ENCODE measurements at places on chromosomes 6 and 20.

GRCh38 chr20:32789896-32790750 is 27.9 kb downstream of the DNMT3B start:
- peak; percentile 68 for DNase-seq

DNA sequence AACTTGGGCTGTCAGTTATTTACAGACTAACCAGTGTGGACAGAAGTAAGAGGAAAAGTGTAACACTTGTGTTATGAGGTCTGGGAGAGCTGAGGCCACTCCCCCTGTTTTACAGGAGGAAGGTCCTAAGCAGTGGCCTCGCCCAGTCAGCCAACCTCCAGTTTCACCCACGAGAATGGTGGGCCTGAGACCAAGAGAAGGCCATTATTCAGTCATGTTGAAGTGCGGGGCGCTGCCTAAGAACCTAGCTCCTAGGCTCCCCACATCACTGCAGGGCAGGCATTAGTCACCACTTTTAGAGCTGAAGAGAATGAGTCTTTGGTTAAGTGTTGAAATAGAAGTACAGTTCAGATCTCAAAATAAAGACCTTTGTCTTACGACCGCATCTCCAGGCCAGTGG is 27.9 kb downstream of the CDYL start:
- DNase-seq, result no peak

- DNase-seq, result peak; percentile 59
These were observed 122.6 kb downstream of the GPX5 start for GRCh38 chr6:28648035-28648877.

DNA sequence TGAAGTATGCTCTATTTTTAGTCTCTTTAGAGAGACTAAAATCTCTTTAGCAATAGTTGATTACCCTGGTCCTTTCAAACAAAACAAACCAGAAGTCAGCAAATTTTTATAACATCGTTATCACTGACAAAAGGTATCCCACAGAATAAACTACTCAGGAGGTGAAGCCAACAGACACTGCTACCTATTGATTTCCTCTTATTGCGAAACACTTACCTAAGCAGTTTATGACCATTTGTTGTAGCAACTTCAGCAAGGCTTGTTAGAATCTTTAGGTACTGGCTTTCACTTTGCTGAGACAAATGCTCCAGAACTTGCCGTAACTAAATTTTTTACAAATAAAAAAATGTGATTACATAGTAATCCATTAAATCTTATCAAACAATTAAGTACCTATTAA is 64.4 kb downstream of the HACE1 start:
- no peak for DNase-seq

DNA sequence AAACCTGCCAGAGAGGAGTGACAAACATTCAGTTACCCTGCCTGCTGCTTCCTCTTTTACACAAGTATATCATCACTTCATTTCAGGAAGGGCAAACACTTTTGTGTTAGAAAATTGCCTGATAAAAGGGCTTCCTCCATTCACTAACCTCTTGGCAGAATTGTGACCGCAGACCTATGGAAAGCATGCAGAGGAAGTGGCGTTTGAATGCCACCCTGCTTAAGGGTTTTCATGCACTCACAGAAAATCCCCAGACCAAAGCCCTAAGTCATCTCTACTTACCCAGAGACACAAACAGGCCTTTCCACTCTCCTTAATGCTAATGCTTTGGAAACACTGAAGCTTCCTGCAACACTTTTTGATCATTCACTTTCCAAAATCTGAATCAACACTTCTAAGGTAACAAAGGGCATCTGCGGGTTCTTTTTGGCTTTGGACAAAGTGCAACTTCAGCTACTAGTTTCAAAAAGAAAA is 22.1 kb upstream of the RALGAPA2 start:
- no peak for DNase-seq

DNA sequence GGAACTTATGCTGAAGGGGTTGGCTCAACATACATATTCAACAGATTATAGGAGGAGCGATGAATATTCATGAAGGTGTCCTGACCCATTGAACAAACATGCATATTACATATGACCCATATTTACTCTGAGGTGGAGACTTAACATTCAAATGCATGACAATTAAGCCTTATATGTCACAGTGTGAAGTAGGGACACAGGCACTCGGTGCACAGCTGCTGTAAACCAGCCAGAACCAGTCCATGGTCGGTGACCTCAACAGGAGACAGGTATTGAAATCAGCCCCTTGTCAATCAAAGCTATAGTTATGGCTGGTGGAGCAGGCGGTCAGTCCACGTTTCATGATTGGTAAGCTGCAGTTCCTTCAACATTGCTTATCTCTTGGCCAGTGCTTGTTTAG is 347.3 kb downstream of the THBS2 start:
- no peak for DNase-seq

GRCh38 chr20:40899344-40899743 is 129.3 kb upstream of the TOP1 start:
- DNase-seq, result no peak

DNA sequence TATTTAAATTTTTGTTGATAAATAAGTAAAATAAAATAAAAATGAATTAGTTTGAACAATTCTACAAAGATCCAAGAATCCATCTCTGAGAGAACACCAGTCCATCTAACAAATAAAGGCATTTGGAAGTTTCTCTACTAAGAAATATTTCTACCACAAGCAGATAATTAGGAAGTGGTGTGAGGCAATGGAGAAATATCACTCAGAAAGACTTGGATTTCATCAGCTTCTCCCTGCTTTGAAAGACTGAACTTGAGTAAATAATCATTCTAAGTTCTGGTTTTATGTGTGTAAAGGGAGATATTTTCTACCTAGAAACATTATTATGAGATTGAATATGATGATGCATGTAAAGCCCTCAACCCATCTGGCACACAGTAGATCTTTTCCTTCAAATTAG is 17.8 kb upstream of the TCF21 start:
- DNase-seq, result no peak

- DNase-seq, result no peak
These were observed 51.1 kb downstream of the RALGAPB start for GRCh38 chr20:38523697-38524096.

DNA sequence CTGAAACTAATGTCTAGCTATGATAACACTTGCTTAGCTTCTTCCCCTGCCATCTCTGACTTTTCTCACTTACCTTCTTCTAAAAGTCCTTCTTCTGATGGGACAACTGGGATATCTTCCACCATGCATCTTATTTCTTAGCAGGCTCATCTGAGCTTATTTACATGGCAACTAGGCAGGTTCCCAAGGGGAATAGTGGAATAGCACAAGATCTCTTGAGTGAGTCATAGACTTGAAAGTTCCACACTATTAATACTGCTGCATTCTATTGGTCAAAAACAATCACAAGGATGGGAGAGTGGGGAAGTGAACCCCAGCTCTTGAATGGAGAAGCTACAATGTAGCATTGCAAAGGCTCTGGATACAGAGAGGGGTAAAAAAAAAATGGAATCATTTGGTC is 142.1 kb downstream of the HAO1 start:
- no peak for DNase-seq

DNA sequence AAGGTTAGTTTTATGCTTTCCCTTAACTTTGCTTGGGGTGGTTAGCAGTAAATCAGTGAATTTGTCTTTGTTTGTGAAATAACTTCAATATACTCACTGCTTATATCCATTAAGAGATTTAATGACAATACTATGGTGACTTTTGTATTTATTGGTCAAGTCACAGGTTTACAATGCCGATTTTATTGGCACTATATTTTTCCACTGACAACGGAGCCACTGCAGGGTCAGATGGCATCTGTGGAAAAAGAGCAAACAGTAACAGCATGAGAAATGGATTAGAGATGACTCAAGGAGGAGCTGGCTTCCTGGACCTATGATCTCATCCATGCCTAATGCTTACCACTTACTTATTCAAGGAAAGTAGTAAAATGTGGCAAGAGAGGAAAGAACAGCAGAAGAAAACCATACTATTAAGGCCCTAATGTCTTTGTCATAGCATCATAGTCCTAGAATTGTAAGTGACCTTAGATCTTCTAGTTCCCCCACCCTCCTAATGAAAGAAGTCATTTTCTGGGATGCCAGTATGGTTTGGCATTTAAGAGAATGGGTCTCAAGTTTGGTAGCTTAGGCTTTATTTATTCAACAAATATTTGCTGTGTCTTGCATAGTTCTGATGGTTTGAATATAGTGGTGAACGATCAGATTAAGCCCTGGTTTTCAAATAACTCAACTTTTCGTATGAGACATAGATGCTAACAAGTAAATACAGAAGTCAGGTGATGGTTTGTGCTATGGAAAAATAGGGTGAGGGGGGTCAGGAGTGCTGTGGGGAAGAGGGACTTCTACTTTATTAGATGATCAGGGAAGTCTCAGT is 18.5 kb downstream of the RNF144B start:
- DNase-seq, result no peak

DNA sequence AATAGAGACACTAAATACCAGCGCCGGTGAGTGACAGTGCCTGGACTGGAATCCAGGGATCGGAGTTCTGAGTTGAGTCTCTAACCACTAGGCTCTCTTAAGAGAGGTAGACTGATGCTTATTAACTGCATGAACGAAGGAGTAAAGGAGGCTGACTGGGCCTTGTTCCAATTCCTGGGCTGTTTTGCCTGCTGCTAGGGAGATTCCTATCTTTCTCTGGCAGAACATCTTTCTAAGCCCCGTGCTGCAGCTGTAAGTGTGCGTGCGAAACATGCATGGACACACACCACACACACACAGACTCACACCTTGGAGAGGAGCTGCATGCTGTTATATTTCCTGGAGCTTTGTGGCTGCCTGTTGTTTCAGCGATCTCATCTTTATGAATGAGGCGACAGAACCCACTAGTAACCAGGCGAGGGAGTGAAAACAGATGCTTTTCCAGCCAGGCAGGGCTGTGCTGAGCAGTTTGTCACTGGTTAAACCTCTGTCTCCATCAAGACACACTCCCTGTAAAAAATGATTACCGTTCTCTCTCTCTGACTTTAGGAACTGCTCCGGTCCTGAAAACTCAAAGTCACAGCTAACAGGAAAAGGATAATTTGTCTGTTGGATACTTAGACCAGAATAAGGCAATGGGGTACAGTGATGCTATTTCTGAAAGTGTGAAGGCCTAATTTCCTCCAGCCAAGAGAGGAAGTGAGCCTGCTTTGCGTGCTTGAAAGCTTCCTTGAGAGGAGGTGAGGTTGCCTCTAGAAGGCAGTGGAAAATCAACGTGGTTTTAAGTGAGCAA is 157.4 kb upstream of the ZNF217 start:
- DNase-seq, result no peak

DNA sequence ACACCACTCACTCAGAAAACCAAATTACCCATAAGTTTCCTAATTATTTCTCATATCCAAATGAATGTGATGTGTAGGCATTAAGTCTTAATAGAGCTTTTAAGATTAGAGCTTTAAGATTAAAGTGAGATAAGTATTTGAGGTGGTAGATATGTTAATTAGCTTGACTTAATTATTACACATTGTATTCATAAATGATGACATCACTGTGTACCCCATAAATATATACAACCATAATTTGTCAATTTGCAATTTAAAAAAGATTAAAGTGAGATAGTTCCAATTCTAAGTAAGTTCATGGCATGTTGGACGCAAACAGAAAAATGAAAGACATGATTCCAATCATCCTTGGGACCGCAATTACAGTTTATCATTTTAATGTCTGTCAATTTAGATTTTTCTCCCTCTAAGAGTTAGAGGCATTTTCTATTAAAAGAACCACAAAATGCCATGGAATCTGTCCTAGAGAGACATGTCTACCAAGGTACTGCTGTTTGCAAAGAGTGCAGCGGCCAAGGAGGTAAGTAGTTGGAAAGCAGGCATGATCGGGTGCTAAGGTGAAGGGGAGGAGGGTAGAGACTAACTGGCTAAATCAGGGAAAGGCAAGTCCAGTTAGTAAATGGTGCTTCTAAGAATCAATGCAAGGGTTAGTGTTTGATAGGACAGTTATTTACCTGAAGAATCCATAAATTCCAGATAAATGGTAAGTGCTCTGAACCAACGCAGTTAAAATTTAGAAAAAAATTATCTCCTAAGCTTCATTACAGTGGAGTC is 65.7 kb downstream of the CHD6 start:
- no peak for DNase-seq

GRCh38 chr6:15473741-15474161 is 189.1 kb downstream of the DTNBP1 start:
- DNase-seq, result no peak

DNA sequence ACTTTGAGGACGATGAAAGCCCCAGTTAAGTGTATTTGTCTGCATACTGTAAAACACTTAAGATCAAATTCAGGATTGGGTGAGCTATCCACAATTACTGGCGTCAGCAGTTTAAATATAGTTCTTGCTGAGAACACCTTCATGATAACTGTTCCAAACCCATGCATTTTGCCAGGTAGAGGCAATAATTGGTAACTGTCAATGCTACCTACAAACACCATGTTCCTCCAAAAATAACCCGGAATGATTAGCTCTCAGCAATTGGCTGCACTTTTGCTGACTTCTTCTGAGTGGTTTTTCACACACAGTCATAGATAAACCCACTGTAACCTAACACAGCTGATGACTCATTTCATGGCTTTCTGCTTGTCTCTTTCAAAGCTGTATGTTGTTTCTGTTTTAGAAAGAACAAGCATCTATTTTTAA is 1358.6 kb upstream of the GJE1 start:
- DNase-seq, result peak; percentile 6

DNA sequence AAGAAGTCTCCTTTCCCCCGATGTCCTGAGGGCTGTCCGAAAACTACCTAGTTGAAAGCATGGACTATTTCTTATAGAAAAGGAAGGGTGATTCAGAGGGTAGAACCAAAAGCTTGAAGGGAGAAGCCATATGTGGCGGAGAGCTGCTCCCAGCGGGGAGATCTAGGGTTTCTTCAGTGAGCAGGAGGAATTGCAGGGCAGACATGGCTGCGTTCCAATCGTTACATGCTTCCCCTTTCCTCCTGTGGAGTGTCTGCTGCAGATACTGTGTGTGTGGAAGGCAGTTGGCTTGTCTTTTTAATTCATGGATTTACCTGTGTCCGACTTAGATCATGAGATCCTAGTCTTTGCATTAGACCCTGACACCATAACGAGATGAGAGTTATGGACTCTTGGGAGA is 799.5 kb downstream of the QKI start:
- DNase-seq, result no peak

DNA sequence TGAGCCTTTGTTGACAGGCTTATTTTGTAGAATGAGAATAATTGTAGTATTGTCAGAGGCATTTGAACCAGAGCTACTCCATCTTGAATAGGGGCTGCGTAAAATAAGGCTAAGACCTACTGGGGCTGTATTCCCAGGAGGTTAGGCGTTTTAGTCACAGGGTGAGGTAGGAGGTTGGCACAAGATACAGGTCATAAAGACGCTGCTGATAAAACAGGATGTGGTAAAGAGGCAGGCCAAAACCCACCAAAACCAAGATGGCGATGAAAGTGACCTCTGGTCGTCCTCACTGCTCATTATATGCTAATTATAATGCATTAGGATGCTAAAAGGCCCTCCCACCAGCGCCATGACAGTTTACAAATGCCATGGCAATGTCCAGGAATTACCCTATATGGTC is 82.7 kb downstream of the PFDN4 start:
- DNase-seq, result no peak

- DNase-seq, result no peak
These were observed 182.6 kb downstream of the ERMARD start for GRCh38 chr6:169933839-169934698.

DNA sequence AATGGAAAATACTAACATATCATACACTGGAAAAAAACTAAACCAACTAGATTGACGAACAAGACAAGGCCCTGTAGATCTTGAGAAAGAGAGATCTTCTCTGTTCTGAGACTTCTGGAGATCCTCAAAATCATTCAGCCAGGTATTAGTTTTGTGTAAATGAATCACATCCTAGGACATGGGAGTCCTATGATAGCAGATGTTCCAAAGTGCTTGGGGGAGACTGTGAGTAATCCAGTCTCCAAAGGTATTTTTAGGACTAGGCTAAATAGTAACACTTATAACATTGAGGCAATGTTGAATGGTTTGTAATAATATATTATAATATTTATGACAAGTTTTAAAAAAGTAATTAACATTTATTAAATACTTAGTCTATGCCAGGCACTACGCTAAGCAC is 275.0 kb downstream of the BTBD9 start:
- no peak for DNase-seq

Measured in hippocampal formation (tissue), 2 donors.